ENCODE measurements at places on chromosomes 4 and X. TPM values are rescaled to one million over a fixed set of nuclear protein-coding genes. Genes with fewer than 3 reads are reported as not detected.

DNA sequence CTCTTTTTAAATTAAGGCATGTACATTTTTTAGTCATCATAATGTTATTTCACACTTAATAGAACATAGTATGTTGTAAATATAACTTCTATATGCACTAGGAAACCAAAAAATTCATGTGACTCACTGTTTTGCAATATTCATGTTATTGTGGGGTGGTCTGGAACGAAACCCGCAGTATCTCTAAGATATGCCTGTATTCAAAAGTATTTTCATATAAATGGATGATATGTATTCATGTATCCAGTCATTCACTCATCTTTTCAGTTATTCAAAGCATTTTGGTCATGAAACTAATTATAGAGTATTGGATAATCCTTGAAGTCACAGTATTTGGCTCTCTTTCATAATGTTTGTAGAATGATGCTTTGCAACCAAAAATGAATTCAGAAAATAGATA, 168.1 kb downstream of the HS6ST2 start:
- DNase-seq = no peak
- no peak overlapping the region for H3K4me3 ChIP-seq
- 0 out of 2 replicates have a peak, but pooled peaks cover 2% of the 10 kb centered on the region for H3K27me3 ChIP-seq
- H3K27ac ChIP-seq = no peak overlapping the region
- no peaks in the 10 kb centered on the region for H3K36me3 ChIP-seq
- H3K4me1 ChIP-seq = no peaks in the 10 kb centered on the region

DNA sequence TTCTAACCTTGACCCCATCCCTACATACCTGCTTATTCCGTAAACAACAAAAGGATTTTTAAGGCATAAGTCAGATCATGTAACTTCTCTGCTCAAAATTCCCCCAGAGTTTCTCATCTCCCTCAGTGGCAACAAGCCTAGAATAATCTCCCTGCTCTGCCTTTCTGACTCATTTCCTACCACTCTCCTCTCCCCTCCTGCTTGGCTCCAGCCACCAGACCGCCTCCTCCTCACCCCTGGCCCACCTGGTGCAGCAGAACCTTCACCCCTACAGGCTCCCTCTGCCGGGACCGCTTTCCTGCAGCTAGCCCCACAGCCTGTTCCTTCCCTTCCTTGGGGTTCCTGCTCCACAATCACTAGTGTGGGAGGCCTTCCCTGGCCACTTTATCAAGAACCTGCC, 32.1 kb downstream of the TSPAN5 start:
- peak overlapping the region; percentile 23 for H3K4me3 ChIP-seq
- no peaks in the 10 kb centered on the region for H3K36me3 ChIP-seq
- H3K4me1 ChIP-seq = peaks cover 76% of the 10 kb centered on the region
- H3K27me3 ChIP-seq = no peaks in the 10 kb centered on the region
- peak overlapping the region; percentile 82 for H3K27ac ChIP-seq

RAB28 gene
- 10.2 TPM for total RNA-seq

DNA sequence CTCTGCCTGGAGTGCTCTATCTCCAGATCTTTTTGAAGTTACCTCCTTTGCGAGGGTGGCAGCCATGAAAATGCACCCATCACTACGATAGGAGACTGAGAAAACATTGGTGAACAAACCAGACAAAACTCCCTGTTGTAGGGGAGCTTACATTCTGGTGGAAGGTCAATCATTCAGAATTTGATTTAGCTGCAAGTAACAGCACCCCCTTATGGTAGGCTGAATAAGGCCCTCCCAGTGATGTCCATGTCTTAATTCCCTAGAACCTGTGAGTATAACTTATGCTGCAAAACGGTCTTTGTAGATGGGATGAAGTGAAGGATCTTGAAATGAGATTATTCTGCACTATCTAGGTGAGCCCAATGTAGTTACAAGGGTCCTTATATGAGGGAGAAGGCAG, 5.6 kb upstream of the TEC start:
- H3K36me3 ChIP-seq = no peaks in the 10 kb centered on the region
- no peaks in the 10 kb centered on the region for H3K27me3 ChIP-seq
- no peaks in the 10 kb centered on the region for H3K4me1 ChIP-seq
- DNase-seq = no peak
- H3K4me3 ChIP-seq = no peak overlapping the region

- H3K4me1 ChIP-seq = no peaks in the 10 kb centered on the region
- no peak overlapping the region for H3K27ac ChIP-seq
- H3K27me3 ChIP-seq = no peaks in the 10 kb centered on the region
- H3K36me3 ChIP-seq = no peaks in the 10 kb centered on the region
- no peak for DNase-seq
Measured at GRCh38 chr4:173917255-173917960, 366.1 kb downstream of the FBXO8 start.

DNA sequence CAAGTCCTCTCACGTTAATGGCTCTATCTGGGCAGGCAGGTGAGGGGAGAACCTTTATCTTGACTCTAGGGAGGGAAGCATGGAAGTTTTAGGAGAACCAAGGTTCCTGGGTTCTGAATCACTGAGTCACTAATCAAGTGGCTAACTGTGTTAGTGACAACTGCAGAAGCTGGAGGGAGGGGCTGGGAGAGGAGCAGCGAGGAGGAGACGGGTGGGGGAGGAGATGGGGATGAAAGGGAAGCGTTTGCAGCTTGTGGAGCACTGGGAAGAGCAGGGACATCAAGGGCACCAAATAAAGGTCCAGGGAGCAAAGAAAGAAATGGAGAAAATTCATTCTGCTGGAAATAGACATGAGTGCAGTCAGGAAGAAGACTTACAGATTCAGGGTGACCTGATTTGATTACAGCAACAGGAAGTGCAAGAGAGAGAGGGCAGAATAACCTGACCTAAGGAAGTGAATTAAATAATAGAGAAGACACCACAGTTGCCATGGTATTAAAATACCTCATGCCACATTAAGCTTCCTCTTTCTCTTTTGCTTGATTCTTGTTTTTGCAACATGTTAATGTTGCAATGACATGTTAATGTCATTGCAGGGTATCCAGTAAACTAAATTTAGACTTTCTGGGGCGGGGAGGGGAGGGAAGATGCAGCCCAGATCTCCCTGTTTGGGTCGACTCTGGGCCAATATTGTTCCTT, 4.5 kb upstream of the SETD7 start:
- no peak overlapping the region for H3K27ac ChIP-seq
- DNase-seq = no peak
- H3K27me3 ChIP-seq = no peaks in the 10 kb centered on the region
- no peaks in the 10 kb centered on the region for H3K36me3 ChIP-seq

DNA sequence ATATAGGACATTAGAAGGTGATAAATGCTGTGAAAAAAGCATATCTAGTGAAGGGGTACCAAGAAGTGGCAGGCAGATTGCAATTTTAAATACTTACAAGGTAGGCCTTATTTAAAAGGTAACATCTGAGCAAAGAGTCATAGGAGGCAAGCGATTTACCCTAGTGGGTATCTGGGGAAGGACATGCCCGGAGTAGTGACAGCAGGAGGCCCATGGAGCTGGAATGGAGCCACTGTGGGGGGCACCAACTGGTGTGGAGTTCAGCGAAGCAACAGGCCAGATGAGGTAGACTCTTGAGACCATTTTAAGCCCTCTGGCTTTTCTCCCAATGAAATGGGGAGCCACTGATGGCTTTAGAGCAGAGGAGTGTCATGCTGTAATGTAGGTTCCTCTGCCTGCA, 37.3 kb downstream of the SEC24D start:
- H3K27me3 ChIP-seq = no peaks in the 10 kb centered on the region
- peaks cover 4% of the 10 kb centered on the region for H3K36me3 ChIP-seq
- no peak overlapping the region for H3K27ac ChIP-seq
- no peak overlapping the region for H3K4me3 ChIP-seq

DNA sequence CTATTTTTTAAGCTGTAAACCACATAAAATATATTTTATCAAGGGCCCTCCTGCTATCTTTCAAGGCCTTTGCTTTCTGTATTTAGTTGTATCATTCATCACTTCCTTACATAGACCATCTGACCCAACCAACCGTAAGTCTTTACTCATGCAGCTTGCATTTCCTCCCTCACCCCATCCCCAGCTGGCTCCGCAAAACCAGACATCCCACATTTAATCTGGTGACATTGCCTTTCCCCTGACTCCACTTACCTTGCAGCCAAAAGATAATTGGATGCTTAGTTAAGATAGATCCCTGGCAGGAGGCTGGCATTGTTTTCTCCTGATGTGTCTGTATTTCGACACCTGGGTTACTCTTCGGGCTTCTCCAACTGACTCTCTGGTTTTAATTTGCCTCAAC, 183.7 kb upstream of the LDB2 start:
- H3K27ac ChIP-seq = no peak overlapping the region
- no peaks in the 10 kb centered on the region for H3K4me1 ChIP-seq
- H3K27me3 ChIP-seq = no peaks in the 10 kb centered on the region
- no peak for DNase-seq
- H3K36me3 ChIP-seq = no peaks in the 10 kb centered on the region

- H3K36me3 ChIP-seq = no peaks in the 10 kb centered on the region
- H3K27ac ChIP-seq = no peak overlapping the region
- DNase-seq = no peak
- H3K27me3 ChIP-seq = peaks cover 4% of the 10 kb centered on the region
- no peaks in the 10 kb centered on the region for H3K4me1 ChIP-seq
Measured at GRCh38 chrX:103488332-103488731, 31.0 kb downstream of the RAB40A start.

RHOXF1 gene
- 0.41 TPM for total RNA-seq

GRCh38 chr4:80913381-80913780, 117.1 kb upstream of the BMP3 start:
- no peaks in the 10 kb centered on the region for H3K4me1 ChIP-seq
- DNase-seq = no peak
- no peaks in the 10 kb centered on the region for H3K27me3 ChIP-seq
- no peak overlapping the region for H3K27ac ChIP-seq
- no peak overlapping the region for H3K4me3 ChIP-seq

DNA sequence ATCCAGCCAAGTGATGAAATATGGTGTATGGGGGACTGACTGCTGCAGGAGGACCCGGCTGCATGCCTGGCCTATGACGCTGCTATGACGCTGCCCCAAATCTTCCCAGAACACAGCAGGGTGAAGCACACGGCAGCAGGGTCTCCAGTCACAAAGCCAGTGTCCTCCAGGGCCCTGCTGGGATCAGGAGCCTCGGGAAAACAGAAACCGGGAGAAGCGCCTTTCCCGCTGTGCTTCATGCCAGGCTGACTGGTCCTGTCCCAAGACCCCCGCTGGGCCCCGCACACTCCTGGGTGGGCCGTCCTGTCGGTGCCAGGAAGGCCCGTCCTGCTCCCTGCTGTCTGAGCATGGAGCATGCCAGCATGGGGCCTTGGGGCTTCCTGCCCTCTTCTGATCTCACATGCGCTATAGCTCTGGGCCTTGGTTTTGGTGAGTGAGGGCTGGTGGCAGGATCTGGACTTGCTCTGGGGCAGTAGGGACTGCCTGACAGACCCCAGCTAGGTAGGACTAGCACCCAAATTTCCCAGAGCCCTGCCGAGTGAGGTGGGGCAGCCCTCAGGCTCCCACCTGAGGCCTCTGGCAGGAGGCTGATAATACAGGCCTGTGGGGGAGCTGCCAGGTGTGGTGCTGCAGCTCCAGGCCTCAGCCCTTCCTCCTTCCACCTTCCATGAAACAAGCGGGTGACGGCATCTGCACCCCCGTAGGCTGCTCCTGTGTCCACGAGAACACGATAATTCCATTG, 64.0 kb downstream of the ACOX3 start:
- no peak overlapping the region for H3K4me3 ChIP-seq
- no peaks in the 10 kb centered on the region for H3K4me1 ChIP-seq
- H3K36me3 ChIP-seq = no peaks in the 10 kb centered on the region

DNA sequence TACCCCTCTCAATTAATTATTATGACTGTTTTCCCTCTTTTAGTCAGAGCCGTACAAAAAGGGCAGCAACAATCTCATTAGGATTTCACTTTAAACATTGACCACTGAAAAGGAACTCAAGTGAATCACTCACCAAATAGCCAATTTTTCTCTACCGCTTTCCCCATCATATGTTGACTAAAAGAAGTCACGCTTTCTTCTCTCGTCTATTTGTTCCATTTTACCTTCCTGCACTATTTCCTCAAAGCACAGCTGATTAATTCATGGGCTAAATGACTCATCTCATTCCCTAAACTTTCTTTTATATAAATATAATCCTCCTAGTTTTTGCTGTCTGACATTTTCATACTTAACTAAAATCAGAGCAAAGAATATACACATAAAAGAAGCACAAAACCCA, 8.2 kb downstream of the MID1 start:
- H3K4me3 ChIP-seq = no peak overlapping the region
- H3K36me3 ChIP-seq = no peaks in the 10 kb centered on the region
- H3K4me1 ChIP-seq = peaks cover 35% of the 10 kb centered on the region
- H3K27ac ChIP-seq = peak overlapping the region; percentile 86
- no peak for DNase-seq

DNA sequence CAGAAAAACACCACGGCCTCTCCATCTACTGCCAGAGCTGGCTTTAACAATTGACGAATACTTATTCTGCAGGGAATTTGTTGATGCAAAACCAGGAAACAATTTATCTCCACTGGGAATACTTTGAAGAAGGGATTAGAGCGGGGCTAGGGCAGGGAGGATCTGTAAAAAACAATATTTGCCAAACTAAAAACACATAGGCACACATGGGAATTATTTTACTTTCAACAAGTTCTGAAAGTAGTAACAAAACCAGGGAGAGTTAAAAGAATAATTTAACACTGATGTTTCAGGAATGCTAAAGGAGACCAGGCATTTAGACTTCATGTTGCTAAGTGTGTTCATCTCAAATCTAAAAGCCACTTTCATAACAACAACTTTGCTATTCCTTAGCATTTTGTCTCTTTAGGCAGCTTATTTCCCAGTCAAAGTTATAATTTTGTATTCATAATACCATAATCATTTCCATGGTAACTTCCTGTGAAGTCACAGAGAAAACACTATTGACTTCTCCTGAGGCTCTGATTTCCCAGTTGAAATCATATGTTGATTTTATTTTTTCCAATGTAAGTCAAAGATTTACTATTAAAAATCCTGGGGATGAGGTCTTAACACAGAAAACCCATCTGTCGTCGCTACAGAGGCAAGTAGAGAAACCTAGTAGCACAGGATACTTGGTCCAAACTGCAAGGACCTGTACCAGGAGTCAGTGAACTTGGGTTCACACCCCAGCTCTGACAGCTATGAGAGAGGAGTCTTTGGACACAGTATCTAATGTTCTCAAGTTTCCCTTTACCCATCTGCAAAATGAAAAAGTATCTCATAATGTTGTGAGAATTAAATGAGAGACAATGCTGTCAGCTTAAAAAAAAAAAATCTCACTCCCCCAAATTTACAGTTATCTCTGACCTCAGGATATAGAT, 69.3 kb downstream of the SH3RF1 start:
- H3K27me3 ChIP-seq = no peaks in the 10 kb centered on the region
- DNase-seq = no peak
- peak overlapping the region; percentile 39 for H3K27ac ChIP-seq
- H3K4me3 ChIP-seq = no peak overlapping the region
- H3K4me1 ChIP-seq = peaks cover 8% of the 10 kb centered on the region

OTUD6A gene
- total RNA-seq = not detected

AWAT2 gene
- total RNA-seq = not detected

DNA sequence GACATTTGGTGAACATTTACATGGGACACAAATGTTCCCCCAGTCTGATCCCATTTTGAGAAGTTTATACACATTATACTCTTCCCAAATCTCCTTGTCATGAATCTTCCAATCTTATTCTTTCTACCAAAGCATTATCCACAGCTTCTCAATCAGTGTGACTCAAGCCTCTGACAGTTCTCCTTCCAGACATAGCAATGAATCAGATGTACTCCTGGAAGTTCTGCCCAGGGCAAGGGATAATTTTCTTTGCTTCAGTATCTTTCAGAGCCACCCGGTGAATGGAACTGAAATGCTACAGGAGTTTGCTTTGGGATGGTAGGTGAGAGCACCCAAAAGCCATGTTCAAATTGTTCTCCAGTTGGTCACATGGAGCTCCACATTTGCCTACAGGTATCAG, 145.5 kb downstream of the ANXA5 start:
- no peaks in the 10 kb centered on the region for H3K4me1 ChIP-seq
- no peak overlapping the region for H3K4me3 ChIP-seq
- no peak for DNase-seq
- no peaks in the 10 kb centered on the region for H3K27me3 ChIP-seq

SPACA5 gene
- not detected for total RNA-seq

Data from Panc1 (cell line).